ENCODE measurements at places on chromosomes 16 and 17.

DNA sequence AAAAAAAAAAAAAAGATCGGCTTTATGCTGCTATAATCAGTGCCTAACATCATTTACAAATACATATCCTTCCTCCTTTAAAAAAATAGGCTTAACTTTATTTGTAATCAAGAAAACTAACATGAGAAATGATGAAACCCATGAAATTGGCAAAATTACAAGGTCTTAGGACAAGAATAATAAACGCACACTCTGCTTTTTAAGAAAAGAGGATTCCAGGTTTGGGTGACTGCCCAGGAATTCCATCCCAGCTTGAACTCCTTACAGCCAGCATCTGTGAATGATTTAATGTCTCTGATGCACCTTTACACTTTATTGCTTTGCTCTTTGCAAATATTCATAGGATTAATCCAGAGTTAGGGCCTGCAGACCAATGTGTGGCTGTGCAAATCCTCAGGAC is 196.0 kb downstream of the CBLN1 start:
- DNase-seq, result no peak

DNA sequence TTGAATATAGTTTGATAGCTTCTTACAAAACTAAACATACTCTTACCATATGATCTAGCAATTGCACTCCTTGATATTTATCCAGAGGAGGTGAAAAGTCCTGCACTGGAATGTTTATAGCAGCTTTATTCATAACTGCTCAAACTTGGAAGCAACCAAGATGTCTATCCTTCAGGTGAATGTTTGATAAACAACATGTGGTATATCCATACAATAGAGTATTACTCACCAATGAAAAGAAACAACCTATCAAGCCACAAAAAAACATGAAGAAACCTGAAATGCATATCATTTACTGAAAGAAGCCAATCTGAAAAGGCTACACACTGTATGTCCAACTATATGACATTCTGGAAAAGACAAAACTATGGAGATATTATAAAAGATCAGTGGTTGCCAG is 16.1 kb downstream of the STAT3 start:
- DNase-seq, result no peak

DNA sequence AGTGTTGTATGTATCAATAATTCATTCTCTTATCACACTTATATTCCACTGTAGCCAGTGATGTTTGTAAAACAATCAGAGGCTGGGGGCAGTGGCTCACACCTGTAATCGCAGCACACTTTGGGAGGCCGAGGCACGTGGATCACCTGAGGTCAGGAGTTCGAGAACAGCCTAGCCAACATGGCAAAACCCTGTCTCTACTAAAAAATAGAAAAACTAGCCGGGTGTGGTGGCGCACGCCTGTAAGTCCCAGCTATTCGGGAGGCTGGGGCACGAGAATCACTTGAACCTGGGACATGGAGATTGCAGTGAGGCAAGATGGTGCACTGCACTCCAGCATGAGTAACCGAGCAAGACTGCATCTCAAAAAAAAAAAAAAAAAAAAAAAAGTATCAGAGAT is 217.0 kb downstream of the CPPED1 start:
- no peak for DNase-seq

GRCh38 chr16:24807301-24807700 is 38.5 kb upstream of the SLC5A11 start:
- DNase-seq, result no peak

DNA sequence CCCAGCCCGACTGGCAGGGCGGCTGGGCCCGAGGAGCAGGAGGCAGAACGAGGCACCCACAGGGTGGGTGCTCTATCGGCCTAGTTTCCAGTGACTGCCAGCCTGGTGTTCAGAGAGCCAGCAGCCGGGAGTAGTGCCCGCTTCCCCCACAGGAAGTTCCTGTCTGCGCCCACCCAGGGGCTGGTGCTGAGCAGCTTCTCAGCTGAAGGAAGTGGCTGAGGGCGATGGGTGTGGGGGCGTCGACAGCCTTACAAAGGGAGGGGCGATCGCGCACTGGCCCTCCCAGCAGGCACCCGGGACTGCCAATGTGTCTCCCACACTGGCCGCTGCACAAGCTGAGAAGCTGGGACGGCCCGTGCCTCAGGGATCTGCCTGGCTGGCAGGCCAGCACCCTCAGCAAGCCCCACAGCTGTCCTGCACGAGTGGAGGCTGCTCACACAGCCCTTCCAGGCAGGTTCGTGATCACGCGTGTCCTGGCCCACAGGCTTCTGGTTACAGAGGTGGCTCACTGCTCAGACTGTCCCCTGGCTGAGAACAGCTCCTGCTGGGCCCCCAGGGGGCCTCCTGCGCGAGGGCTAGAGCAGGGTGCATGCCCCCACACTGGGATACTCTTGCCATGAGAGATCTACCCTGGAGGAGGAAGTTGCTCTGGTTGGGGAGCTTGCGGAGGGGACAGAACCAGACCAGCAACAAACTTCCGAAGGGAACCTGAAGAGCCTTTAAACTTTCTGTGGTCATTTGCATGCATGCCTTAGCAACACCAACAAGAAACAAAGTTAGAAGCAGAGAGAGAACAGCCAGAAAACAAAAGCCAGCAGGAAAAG is 2.5 kb downstream of the RNF166 start:
- DNase-seq, result peak; percentile 43

DNA sequence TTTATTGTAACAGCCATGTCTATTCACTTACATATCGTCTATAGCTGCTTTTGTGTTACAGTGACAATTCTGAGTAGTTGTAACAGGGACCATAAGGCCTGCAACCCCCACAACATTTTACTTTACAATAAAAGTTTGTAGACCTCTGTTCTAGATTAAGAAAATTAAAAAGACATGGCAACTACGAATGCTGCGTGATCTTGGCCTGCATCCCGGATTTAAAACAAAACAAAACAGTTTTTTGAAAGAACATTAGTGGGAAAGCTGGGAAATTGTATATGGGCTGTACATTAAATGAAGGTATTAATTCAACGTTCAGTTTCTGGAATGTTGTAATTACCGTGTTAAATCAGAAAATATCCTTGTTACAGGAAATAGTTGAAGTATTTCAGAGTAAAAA is 64.1 kb downstream of the RMI2 start:
- no peak for DNase-seq

DNA sequence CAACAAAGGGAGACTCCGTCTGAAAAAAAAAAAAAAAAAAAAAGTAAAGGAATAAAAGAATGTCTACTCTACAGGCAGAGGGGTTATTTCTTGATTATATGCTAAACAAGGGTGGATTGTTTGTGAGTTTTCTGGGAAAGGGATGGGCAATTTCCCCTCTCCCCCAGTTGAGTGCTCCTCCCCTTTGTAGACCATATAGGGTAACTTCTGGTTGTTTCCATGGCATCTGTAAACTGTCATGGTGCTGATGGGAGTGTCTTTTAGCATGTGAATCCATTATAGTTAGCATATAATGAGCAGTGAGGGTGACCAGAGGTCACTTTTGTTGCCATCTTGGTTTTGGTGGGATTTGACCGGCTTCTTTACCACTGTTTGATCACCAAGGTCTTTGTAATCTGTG is 4.2 kb upstream of the NME1 start:
- no peak for DNase-seq

- peak; percentile 63 for DNase-seq
Observed at GRCh38 chr17:42288803-42289610, 709 bp downstream of the STAT5A start.

DNA sequence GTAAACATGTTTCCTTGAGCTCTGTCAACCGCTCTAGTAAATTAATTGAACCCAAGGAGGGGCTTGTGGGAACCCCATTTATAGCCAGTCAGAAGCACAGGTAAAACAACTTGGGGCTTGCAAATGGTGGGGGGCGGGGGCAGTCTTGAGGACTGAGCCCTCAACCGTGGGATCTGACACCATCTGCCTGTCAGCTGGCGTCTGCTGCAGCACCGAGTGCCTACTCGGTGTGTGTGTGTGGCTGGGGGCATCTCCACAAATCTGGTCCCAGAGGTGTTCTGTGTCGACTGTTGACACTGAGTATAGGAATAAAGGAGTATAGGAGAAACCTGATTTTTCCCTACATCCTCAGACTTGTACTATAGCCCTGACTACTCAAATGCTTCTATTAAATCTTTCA is 20.6 kb downstream of the CREBBP start:
- no peak for DNase-seq

All from stimulated activated CD4-positive, alpha-beta T cell treated with anti-CD3 and anti-CD28 coated beads, Interleukin-15, amount 100 ng/mL, for 1 hour (primary cell).